ENCODE measurements at places on chromosomes 13 and 19.

GRCh38 chr13:35470671-35471661 lies 5.5 kb downstream of the MAB21L1 start:
- no peak for DNase-seq

GRCh38 chr19:41226053-41226873 lies 7.2 kb downstream of the AXL start:
- peak; percentile 47 for DNase-seq

DNA sequence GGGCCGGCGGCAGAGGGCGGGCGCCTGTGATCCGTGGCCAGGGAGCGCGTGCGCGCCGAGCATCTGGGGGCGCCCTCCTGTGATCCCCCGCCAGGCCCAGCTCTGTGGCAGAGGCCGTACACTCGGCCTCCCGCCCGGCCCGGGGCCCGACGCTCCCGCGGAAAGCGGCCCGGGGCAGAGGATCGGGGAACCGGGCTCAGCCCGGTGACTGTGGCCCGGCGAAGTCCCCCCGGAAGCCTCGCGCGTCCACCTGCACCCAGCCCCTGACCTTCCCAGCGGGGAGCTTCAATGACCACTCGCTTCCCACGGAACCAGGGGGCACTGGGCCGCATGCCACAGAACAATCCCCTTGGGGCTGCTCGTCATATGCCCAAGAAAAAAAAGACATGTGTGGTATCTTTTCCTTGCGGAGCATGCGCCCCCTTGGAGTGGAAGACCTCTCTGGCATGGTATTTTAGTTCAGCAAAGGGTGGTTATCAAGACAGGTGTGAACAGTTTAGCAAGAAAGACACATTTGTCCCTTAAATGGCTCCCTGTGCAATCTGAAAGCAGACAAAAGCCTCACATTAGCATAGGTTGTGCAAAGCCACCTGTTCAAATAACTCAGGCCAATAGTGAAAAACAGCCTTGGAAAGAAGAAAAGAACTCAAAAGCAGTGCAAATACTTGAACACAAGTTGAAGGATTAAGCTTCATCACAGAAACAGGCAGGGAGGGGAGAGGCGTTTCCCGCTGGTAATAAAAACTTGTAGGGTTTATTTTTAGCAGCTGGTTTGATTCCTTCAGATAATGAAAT lies 290.9 kb upstream of the SOX21 start:
- DNase-seq = no peak

GRCh38 chr19:30669329-30670010 lies 297.3 kb downstream of the ZNF536 start:
- peak; percentile 43 for DNase-seq

GRCh38 chr13:48165063-48165462 lies 67.9 kb upstream of the ITM2B start:
- DNase-seq = no peak

GRCh38 chr13:83620530-83621220 lies 261.6 kb downstream of the SLITRK1 start:
- no peak for DNase-seq

GRCh38 chr13:83085186-83085900 lies 796.9 kb downstream of the SLITRK1 start:
- DNase-seq = no peak

- no peak for DNase-seq
Measured at GRCh38 chr13:43227721-43228120, 204.3 kb downstream of the DNAJC15 start.

DNA sequence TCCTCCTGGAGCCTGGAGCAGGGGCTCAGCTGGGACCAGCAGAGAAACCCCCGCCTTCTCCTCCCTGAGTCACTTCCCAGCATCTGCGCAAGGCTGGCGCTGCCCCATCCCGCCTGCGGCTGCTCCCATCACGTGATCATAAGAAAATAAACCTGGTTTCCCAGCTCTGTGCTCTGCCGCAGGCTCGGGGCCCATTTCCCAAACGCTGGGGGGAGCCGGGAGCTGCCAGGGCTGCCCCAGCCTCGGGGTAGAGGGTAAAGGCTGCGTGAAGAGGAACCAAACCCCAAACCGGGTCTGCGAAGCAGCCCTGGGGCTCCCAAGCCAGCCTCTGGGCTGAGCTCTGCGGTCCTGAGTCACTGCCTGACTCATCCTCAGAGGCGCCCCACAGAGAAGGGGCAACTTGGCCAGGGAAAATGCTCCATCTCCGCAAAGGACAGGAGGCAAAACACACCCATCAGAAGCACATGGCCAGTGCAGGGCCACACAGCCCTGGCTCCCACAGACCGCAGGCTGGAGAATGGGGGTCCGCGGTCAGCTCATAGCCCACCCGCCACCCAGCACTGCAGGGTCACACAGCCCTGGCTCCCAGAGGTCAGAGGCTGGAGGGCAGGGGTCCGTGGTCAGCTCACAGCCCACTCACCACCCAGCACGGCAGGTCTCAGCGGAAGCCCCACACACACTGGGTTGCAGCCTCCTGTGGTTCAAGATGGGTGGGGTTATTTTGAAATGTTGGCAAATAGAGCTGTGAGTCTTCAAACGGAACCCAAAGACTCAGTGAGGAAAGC lies 67.1 kb downstream of the RASA3 start:
- peak; percentile 83 for DNase-seq

DNA sequence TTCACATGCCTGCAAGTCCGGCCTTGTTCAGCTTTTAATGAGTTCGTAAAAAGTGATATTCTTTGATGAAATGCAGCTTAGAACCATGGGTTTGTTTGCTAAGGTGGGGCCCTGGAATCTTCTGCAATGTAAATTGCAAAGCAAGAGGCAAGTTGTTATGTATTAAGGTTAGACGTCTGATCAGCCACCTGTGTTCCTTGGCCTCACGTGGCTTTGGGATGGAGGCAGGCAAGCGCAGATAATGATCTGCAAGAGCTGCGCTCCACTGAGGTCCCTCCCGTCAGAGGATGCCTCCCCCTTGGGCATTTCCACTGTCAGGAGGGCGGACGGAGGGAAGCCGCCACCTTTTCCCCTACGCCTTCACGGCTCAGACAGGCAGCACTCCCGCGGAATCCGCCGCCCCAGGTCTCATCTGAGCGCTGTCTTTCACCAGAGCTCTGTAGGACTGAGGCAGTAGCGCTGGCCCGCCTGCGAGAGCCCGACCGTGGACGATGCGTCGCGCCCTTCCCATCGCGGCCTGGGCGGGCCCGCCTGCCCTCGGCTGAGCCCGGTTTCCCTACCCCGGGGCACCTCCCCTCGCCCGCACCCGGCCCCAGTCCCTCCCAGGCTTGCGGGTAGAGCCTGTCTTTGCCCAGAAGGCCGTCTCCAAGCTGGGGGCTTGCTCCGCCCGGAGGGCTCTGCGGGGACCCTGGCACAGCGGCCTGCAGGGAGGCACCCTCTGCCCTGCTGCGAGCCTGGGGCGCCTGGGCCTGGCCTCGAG lies 110.9 kb downstream of the CRYL1 start:
- DNase-seq = no peak

- DNase-seq = no peak
Measured at GRCh38 chr19:29583196-29583999, 22.7 kb upstream of the POP4 start.

DNA sequence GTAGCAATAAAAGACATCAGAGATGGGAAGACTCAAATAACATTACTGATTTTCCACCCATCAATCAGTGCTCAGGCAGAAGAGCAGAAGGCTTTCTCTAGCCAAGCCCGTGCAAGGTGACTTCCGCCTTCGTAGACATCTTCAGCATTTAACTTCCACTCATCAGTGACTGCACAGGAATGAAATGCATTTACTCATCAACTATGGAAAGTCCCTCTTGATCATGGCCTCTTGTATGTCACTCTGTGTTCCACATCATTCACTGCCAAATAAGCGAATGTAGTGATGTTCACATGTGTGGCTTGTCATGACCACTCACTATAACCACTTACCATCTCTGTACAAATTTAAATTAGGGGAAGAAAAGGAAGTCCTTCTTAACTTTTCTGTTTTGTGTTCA lies 49.4 kb downstream of the SACS start:
- peak; percentile 27 for DNase-seq

- DNase-seq = peak; percentile 87
Measured at GRCh38 chr19:40690693-40691420, 406 bp upstream of the NUMBL start.

DNA sequence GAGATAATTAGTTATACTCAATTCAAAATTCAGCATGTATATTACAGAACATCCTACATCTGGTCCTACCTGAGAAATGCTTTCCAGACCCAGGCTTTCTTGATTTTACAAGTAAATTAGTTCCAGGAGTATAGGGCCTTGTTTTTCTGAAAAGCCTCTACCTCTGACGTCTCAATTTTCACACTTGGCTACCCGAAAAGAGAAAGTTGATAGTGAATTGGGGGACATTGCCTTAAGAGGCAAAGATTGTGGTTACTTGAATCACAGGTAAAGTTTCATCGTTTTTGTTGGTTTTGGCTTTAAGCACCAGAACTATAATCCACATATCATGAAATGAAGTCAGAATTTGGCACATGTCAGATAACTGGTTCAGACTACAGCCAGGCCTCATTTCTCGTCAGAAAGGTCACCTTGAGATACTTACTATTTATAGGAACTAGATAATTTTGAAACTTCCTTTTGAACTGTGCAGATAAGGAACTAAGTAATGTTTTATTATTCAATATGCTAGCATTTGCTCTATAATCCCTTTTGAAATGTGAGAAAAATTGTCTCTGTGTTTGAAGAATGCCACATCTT lies 30.8 kb downstream of the FAM124A start:
- DNase-seq = no peak

GRCh38 chr13:111315347-111315995 lies 5.0 kb upstream of the TEX29 start:
- no peak for DNase-seq

DNA sequence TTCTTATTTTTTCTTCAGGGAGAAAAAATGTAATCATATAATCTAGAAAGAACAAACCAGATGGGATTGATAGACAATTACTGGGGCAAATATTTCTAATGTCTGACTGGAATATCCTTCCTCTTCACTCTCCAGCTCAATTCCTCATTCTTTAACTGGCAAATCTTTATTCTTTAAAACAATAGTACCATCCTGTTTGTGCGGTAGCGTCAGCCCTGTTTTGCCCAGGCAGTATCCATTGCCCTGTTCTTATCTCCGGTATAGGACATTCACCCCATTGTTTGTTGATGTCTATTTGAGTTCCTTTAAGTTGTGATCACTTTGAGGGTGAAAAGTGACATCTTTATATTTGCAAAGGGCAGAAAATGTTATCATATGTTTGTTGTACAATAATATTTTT lies 185.4 kb downstream of the POSTN start:
- no peak for DNase-seq

DNA sequence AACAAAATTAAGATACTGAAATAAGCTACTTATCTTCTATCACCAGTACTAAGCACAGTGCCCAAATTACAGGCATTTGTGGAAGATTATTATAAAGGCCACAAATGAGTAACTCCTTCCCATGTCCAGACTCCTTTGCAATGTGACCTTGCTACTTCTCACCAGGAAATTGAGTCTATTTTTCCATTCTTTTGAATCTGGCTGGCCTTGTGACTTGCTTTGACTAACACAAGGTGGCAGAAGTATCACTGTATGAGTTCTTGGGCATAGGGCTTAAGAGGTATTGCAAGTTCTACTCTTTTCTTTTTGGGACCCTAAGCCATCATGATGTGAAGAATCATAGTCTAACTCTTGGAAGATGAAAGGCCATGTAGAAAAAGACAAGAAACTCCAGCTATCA lies 49.9 kb downstream of the UGGT2 start:
- no peak for DNase-seq

DNA sequence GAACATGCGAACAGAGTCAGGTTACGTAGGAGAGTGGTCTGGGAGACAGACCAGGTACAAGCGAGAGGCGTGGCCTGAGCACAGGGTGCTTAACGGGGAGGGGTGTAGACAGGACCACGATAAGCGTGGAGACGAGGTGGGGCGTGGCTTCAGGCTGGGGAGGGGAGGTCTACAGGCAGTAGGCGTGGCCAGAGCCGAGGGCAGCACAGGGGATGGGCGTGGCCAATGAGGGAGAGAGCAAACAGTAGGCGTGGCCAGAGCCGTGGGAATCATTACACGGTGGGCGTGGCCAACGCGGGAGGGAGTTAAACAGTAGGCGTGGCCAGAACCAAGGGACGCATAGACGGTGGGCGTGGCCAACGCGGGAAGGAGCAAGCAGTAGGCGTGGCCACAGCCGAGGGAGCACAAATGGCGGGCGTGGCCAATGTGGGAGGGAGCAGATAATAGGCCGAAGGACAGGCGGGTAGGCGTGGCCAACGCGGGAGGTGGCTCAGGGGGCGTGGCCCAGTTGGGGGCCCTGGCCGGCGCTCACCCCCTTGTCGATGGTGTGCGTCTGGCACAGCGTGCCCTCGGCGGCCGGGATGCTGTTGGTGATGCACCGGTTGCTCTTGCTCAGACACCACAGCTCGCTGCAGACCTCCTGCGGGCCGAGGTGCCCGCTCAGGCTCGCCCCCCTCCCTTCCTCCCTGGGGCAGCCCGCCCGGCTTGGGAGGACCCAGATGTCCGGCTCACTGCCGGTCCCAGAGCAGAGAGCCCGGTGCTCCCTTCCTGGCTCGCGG lies 15.2 kb upstream of the MYO1F start:
- peak; percentile 96 for DNase-seq

DNA sequence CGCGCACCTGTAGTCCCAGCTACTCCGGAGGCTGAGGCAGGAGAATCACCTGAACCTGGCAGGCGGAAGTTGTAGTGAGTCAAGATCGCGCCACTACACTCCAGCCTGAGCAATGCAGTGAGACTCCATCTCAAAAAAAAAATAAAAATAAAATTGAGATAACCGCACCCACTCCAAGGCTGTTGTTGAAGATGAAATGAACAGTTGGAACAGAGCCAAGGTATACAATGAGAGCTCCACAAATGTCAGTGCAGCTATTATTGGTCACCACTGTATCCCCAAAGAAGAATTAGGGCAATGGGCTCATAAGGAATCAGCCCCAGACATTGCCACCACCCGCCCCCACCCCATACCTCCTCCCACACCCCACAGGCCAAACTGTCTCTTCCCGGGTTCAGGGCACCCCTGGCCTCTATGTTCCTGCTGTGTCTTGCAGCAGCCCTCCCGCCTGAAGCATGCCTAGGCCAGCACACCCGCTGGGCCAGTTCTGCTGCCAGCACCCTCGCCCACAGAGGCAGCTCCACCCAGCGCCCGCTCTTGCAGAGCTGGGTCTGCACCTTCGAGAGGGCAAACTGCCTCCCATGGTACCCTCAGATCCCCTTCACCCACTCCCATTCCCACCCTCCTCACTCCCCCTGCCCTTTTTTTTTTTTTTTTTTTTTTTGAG lies 3.5 kb upstream of the S1PR5 start:
- DNase-seq = no peak

- DNase-seq = no peak
Measured at GRCh38 chr19:41895745-41896580, 13.0 kb downstream of the ARHGEF1 start.

DNA sequence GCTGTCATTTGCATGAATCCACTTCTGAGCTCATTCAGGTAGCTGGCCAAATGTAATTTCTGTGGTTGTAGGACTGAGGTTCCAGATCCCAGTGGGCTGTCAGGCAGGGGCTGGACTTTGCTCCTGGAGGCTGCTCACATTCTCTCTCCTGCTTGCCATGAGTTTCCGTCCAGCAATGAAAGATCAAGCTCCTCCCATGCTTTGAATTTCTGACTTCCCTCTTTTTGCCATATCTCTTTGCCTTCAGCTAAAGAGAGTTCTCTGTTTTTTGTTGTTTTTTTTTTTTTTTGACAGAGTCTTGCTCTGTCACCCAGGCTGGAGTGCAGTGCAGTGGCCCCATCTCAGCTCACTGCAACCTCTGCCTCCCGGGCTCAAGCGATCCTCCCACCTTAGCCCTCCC lies 76.9 kb downstream of the ING1 start:
- DNase-seq = no peak

All from activated naive CD4-positive, alpha-beta T cell treated with Interleukin-2 at 50 U/mL for 16 hours (primary cell).